ENCODE measurements at places on chromosomes 7 and 10.

- DNase-seq = no peak
Observed at GRCh38 chr7:89029864-89030263, 234.3 kb upstream of the TEX47 start.

- DNase-seq = no peak
Observed at GRCh38 chr10:69317175-69317604, 38.9 kb downstream of the HK1 start.

- DNase-seq = no peak
Observed at GRCh38 chr7:139695588-139695987, 82.2 kb downstream of the HIPK2 start.

- no peak for DNase-seq
Observed at GRCh38 chr7:121057878-121058277, 69.4 kb downstream of the CPED1 start.

DNA sequence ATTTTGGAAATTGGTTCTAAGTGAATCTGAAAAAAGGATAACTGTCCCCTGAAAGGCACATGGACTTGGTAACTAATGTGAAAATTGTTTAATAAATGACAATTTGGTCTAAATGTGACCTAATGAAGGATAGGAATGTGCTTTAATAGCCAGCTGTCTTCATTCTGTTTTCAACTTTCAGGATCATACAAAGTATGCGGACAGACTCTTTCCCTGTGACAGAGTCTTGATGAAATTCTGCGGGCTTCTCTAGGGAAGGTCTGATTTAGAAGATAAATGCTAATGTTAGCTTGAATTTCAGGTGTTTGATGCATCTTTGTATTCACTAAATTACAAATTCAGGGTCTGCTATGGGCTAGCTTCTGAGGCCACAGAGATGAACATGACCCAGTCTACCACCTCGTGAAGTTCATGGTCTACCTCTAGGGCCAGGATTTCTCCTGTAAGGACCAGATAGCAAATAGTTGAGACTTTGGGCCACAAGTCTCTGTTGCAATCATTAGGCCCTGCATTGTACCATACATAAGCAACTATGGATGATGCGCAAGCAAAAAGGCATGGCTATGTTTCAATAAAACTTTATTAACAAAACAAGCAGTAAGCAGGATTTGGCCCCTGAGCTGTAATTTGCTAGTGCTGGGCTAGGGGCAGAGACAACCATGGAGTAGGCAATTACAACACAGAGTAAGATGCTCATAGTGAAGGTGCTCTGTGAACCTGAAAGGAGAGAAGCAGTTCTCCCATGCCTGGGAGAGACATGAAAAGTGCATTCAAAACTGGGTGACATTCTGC lies 368.6 kb downstream of the INHBA start:
- DNase-seq = no peak

DNA sequence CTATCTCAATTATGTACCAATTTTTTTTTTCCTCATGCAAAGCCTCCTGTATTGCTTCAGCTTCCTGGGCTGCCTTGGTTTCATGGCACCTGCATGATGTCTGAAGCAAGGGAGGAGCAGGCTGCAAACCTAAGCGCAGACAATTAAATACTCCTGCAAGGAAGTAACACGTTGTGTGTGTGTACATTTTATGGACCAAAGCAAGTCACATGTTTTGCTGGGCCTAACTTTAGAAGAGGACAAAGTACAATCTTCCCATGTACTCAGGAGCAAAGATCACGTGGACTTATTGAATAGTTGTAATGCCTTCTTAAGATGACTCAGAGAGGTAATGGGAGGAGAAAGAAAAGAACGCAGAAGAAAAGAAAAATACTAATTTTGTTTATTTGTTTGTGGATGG lies 944.0 kb upstream of the C7orf33 start:
- no peak for DNase-seq

- no peak for DNase-seq
Observed at GRCh38 chr7:116500078-116500853, 728 bp downstream of the CAV2 start.

- DNase-seq = no peak
Observed at GRCh38 chr7:19814776-19815175, 41.4 kb upstream of the TMEM196 start.

DNA sequence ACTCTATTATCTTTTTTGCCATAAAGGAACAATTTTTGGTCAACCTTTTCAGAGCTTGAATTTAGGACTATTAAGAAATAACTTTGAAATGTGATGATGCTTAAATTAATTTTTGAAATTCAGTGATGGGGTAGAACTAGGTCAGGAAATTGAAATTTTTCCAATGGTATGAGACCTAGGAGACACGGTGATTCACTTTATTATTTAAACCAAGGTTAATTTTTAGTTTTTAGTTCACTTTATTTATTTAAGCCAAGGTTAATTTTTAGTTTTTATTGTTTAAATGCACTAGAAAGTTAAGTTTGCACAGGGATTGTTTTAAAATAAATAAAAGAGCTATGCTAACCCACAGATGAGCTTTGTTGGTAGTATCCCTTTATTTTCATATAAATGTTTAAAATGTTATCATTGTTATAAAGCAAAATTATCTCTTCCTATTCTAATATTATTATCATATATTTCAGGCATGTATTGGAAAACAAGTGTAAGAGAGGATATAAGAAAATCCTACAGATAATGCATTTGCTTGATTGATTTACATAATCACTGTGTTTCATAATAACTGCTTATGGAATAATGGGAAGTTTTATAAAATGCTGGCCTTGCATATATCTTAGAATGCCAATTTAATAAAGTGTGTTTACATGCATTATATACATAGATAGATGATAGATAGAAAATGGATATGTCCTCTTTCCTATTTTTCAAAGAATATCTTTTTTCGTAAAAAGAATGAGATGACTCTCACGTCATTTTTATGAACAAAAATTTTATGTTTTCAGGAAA lies 163.6 kb downstream of the HGF start:
- no peak for DNase-seq

GRCh38 chr10:3898821-3899220 lies 113.8 kb upstream of the KLF6 start:
- no peak for DNase-seq

DNA sequence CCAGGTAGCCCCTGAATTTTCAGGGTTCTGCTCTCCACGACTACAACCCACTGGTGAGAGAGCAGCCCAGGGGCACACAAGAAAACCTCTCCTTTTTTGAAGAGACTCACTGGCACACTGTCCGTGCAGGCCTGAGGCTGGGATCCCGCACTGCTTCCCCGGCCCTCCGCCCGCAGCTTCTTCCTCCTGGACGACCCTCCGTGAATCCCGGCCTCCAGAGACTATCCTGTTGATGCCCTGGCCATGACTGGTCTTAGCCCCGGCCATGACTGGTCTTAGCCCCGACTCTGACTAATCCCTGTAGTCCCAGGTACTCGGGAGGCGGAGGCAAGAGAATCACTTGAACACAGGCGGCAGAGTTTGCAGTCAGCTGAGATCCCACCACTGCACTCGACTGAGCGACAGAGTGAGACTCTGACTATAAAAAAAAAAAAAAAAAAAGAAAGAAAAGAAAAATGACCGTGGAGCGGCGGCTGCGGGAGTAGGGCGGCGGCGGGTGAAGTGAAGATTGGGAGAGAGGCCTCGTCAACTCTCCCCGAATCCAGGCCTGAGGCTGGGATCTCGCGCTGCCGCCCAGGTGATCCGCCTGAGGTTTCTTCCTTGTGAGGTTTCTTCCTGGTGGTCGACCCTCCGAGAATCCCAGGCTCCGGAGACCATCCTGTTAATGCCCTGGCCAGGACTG lies 196.4 kb downstream of the ZNF716 start:
- DNase-seq = peak; percentile 10

GRCh38 chr10:80274396-80275134 lies 14.9 kb downstream of the MAT1A start:
- no peak for DNase-seq

DNA sequence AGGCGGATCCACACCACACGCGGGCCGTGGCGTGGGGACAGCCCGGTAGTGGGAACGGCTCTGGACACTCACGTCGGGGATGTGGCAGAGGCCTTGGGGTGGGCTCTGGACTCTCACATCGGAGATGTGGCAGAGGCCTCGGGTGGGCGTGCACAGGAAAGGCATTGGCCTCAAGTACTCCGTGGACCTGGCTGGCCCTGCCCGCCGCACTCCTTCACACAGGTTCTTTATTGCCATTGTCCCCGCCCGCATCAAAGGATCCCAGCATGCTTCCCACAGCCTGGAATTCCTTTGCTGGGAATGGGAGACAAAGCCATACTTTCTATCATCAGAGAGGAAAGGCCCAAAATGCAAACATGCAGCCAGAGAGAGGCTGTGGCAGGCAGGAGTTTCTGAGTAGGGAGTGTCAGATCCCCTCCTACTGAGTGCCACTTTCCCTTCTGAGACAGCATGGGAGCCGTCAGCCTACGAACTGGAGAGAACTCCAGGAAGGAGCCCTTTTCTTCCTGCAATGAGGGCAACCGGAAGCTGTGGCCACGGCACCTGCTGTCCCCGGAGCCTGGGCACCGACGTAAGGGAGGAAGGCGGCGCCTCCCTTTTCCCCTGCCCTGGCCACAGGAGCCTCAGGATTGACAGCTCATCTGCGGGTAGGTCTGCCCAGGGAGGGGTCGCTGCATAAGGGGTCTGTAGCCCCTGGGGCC lies 51.5 kb downstream of the RBM17 start:
- DNase-seq = no peak

- no peak for DNase-seq
Observed at GRCh38 chr10:129683920-129684319, 216.9 kb downstream of the MGMT start.

DNA sequence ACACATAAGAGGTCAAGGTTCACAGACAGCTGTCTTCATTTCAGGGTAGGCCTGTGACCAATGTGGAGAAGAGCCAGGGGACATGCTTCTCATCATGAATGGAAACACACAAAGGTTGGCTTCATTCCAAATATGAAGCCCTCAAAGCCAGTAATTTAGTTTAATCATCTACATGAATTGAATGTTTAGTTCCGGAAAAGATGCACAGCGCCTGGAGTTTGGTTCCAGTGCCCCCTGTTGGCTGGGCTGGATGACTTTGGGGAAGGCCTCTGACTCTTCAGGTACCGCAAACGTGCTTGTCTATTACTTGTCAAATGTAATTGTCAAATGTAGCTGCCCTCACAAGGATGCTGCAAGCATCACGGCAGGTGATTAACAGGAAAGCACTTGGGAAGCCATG lies 130.7 kb downstream of the ADRA2A start:
- DNase-seq = peak; percentile 45

Data from NCI-H1105 (cell line).